WTC11 (cell line): ENCODE measurements at places on chromosomes 2 and 18.
A peak's percentile ranks its signal among the peaks of the same experiment; 100 is the strongest.

DNA sequence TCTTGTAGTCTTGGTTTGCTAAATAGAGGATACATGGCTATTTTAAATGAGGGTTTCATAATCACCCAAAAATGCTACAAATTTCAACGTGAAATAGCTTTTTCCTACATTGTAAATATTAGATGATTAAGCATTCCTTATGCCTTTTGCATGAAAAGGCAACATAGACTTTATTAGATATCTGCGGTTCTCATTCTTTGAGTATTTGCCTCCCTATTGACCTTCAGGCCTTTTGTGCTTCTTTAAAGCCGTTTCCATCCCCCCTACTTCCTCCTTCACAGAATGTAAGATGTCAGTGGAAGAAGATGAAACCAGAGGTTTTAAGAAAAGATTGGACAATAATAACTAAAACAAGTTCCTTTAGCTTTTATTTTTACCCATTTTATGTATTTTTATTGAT is 144.1 kb downstream of the UBE2E3 start:
- H3K27me3 ChIP-seq: no peaks in the 10 kb centered on the region
- H3K4me3 ChIP-seq: no peak overlapping the region
- DNase-seq: no peak
- H3K4me1 ChIP-seq: peaks cover 12% of the 10 kb centered on the region
- no peak overlapping the region for H3K27ac ChIP-seq

- H3K36me3 ChIP-seq: no peaks in the 10 kb centered on the region
- peak overlapping the region; percentile 80 for H3K4me3 ChIP-seq
- peaks cover 31% of the 10 kb centered on the region for H3K4me1 ChIP-seq
- DNase-seq: peak; percentile 58
- peaks cover 79% of the 10 kb centered on the region for H3K27me3 ChIP-seq
- H3K27ac ChIP-seq: no peak overlapping the region
Observed at GRCh38 chr2:161239326-161240109, 68.7 kb upstream of the PSMD14 start.

- H3K27ac ChIP-seq: no peak overlapping the region
- no peaks in the 10 kb centered on the region for H3K27me3 ChIP-seq
- no peaks in the 10 kb centered on the region for H3K36me3 ChIP-seq
Observed at GRCh38 chr18:40088130-40088529, 1866.9 kb upstream of the PIK3C3 start.

DNA sequence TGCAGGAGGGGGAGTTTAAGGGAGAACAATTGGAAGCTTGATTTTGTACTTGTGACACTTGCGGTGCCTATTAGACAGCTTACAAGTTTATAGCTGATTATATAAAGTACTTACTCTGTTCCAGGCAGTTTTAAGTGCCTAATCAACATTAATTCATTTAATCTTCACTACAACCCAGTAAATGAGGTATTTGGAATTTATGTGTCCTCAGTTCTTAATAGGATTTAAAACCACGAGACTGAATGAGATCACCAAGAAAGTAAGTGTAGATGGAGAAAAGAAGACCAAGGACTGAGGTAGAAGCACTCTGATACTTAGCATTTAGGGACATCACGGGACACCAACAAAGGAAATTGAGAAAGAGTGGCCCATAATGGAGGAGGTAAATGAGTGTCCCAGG is 49.8 kb downstream of the ZC3H15 start:
- peaks cover 4% of the 10 kb centered on the region; the same call in 1 of the 2 replicates for H3K4me1 ChIP-seq
- H3K27me3 ChIP-seq: no peaks in the 10 kb centered on the region; the same call in 1 of the 2 replicates
- H3K36me3 ChIP-seq: no peaks in the 10 kb centered on the region
- DNase-seq: no peak
- no peak overlapping the region for H3K4me3 ChIP-seq

- H3K27me3 ChIP-seq: peaks cover 34% of the 10 kb centered on the region
- DNase-seq: no peak
- H3K36me3 ChIP-seq: peaks cover 26% of the 10 kb centered on the region
Observed at GRCh38 chr2:236847023-236847422, 238.7 kb upstream of the COPS8 start.

GRCh38 chr2:9617749-9618148 is 13.0 kb downstream of the YWHAQ start:
- H3K27me3 ChIP-seq: no peaks in the 10 kb centered on the region
- peaks cover 16% of the 10 kb centered on the region for H3K36me3 ChIP-seq
- no peak for DNase-seq
- H3K27ac ChIP-seq: no peak overlapping the region
- H3K4me1 ChIP-seq: peaks cover 47% of the 10 kb centered on the region

DNA sequence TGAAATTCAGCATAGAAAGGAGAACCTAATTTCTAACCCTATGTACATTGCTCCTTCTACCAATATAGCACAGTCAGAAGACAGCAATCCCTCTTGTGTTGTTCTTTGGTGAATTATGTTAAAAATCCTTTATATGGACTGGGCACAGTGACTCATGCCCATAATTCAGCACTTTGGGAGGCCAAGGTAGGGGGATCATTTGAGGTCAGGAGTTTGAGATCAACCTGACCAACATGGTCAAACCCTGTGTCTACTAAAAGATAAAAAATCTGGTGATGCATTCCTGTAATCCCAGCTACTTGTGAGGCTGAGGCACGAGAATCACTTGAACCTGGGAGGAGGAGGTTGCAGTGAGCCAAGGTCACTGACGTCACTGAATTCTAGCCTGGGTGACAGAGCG is 195.6 kb downstream of the TMX3 start:
- no peak for DNase-seq
- H3K4me1 ChIP-seq: peaks cover 20% of the 10 kb centered on the region
- no peaks in the 10 kb centered on the region for H3K27me3 ChIP-seq
- H3K36me3 ChIP-seq: no peaks in the 10 kb centered on the region
- H3K4me3 ChIP-seq: no peak overlapping the region

- peak overlapping the region; percentile 81 for H3K27ac ChIP-seq
- H3K36me3 ChIP-seq: peaks cover 66% of the 10 kb centered on the region
- H3K4me1 ChIP-seq: peaks cover 73% of the 10 kb centered on the region
- no peak for DNase-seq
- H3K4me3 ChIP-seq: no peak overlapping the region
Observed at GRCh38 chr2:63855418-63856302, 14.0 kb downstream of the UGP2 start.

GRCh38 chr2:169091761-169092519 is 22.6 kb downstream of the DHRS9 start:
- DNase-seq: no peak
- no peak overlapping the region for H3K27ac ChIP-seq
- no peaks in the 10 kb centered on the region for H3K36me3 ChIP-seq
- H3K4me1 ChIP-seq: peaks cover 8% of the 10 kb centered on the region
- peaks cover 5% of the 10 kb centered on the region for H3K27me3 ChIP-seq
- H3K4me3 ChIP-seq: no peak overlapping the region

DNA sequence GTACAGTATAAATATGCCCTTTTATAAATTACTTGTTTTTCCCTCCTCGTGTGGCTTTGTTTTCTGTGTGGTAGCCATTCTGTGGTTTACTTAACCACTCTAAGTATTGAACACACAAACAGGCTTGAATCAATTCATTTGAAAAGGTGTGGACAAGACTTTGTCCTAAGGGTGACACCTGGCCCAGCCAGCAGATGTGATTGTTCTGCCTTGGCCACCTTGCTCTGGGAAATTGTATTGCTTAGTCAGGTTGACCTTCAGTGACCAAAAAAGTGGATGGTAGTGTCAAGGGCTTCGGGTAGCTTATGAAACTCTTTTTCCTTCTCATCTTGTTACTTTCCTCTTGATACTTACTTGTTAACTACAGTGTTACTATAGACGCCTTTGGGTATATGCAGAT is 61.9 kb downstream of the DGKD start:
- H3K4me1 ChIP-seq: peaks cover 34% of the 10 kb centered on the region
- H3K27me3 ChIP-seq: no peaks in the 10 kb centered on the region
- H3K36me3 ChIP-seq: peaks cover 13% of the 10 kb centered on the region
- H3K4me3 ChIP-seq: no peak overlapping the region
- DNase-seq: no peak

DNA sequence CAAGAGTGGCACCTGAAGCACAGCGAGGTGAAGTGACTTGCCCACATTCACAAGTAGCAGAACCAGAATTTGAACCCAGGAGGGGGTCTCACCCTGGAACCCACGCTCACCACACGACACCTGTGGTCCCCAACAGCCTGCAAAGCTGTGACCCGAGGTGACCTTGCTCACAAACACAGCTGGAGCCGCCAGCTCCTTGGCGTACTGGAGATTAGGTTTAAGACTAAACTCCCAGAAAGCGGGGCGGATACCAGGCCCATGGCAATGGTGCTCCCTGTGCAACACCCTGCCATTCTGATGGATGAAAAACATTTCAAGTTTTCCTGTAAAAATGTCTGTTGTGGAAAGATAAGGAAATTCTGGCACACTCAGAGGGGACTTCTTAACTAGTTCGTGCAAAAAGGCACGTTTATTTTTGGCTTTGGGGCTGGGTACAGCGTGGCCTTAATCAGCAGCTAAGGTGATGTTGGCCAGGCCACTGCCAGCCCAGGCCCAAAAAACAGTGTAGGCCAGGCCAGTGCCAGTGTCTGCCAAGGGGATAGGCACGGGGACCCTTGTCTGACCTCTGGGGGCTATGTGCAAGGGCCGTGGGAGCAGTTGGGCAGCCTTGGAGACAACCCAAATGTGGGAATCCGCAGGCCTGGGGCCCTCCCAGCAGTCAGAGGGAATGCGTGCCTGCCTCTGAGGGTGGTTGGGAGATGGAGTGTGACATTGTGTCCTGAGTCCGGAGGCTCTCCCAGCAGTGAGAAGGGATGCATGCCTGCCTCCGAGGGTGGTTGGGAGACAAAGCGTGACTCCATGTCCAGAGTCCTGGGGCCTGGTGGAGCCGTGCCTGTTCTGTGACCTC is 185.0 kb upstream of the HS6ST1 start:
- no peaks in the 10 kb centered on the region for H3K36me3 ChIP-seq
- H3K27ac ChIP-seq: no peak overlapping the region
- no peak overlapping the region for H3K4me3 ChIP-seq
- H3K4me1 ChIP-seq: no peaks in the 10 kb centered on the region
- DNase-seq: no peak
- no peaks in the 10 kb centered on the region for H3K27me3 ChIP-seq

DNA sequence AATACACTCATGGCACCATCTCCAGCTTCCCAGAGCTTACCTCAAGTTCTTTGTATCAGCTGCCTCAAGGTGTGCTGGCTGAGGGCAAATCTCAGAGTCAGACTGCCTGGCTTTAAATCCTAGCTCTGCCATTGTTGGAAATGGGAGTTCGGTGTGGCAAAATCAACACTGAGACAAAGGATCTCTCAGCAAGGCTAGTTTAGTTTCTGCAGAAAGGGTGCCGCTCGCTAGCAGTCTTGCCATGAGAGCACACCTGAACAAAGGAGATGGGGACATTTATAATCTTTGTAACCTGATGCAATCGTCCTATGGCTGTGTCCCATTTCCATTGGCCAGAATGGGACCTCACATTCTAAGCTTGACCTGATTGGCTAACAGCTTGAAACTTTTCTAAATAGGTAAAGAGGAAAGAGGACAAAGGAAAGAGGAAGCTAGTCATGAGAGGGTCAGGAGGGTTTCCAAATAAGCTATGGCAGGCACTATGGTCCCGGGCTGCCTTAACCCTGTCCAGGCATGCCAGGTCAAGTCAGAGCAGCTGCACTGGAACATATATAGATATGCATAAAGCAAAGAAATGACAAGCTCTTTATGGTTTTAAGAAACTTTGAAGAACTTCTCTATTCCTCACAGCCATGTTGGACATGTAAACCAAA is 4.3 kb upstream of the UBE2F start:
- DNase-seq: no peak
- peaks cover 5% of the 10 kb centered on the region for H3K27me3 ChIP-seq
- peaks cover 1% of the 10 kb centered on the region for H3K4me1 ChIP-seq

- DNase-seq: peak; percentile 54
- no peak overlapping the region for H3K4me3 ChIP-seq
- H3K4me1 ChIP-seq: no peaks in the 10 kb centered on the region
- H3K27ac ChIP-seq: no peak overlapping the region
Observed at GRCh38 chr2:29841386-29842004, 79.9 kb downstream of the ALK start.

DNA sequence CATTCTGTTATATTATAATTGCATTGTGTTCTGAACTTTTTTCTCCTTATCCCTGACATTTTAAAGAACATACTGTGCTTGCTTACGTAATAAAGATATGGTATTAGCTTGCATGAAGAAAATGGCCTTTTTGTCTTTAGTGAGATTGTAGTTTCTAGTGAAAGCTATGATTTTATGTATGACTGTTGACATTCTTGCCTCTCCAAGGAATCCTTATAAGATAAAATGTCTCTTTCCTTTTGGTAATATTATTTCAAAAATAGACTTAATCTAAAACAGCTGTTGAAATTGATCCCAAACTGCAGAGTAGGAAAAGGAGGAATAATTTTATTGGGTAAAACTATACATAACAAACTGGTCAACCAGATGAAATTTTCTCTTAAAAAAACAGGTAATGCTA is 40.8 kb upstream of the CCDC102B start:
- H3K4me1 ChIP-seq: no peaks in the 10 kb centered on the region
- DNase-seq: no peak
- H3K27ac ChIP-seq: no peak overlapping the region
- H3K27me3 ChIP-seq: peaks cover 2% of the 10 kb centered on the region; the same call in 1 of the 2 replicates
- H3K4me3 ChIP-seq: no peak overlapping the region

DNA sequence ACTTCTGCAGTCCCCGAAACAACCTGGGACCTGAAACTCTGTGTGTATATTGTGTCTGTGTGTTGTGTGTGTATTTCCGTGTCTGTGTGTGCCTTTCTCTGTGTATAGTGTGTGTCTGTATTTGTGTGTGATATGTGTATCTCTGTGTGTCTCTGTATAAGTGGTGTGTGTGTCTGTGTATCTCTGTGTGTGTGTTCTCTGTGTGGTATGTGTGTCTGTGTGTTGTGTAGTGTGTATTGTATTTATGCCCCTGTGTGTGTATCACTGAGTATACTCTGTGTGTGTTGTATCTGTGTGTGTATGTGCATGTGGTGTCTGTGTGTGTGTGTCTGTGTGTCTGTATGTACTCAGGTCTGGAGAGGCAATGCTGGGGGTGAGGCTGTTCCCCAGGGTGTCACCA is 11.6 kb downstream of the CASP8 start:
- no peak overlapping the region for H3K4me3 ChIP-seq
- H3K4me1 ChIP-seq: no peaks in the 10 kb centered on the region
- H3K36me3 ChIP-seq: no peaks in the 10 kb centered on the region
- no peak for DNase-seq
- H3K27me3 ChIP-seq: no peaks in the 10 kb centered on the region

GRCh38 chr2:234615643-234616356 is 118.9 kb upstream of the ARL4C start:
- no peak overlapping the region for H3K4me3 ChIP-seq
- DNase-seq: no peak

GRCh38 chr2:1594373-1595171 is 149.7 kb downstream of the PXDN start:
- no peak for DNase-seq
- peaks cover 30% of the 10 kb centered on the region for H3K4me1 ChIP-seq
- H3K36me3 ChIP-seq: no peaks in the 10 kb centered on the region; the same call in 1 of the 2 replicates
- H3K27ac ChIP-seq: peak overlapping the region; percentile 87
- no peaks in the 10 kb centered on the region for H3K27me3 ChIP-seq
- no peak overlapping the region for H3K4me3 ChIP-seq

- H3K27ac ChIP-seq: no peak overlapping the region
- H3K27me3 ChIP-seq: peaks cover 6% of the 10 kb centered on the region
- DNase-seq: no peak
- H3K4me1 ChIP-seq: no peaks in the 10 kb centered on the region
Observed at GRCh38 chr2:143489145-143489544, 359.9 kb downstream of the ARHGAP15 start.

- no peak for DNase-seq
- H3K36me3 ChIP-seq: no peaks in the 10 kb centered on the region
- H3K4me1 ChIP-seq: peaks cover 34% of the 10 kb centered on the region
- H3K27me3 ChIP-seq: peaks cover 21% of the 10 kb centered on the region
- no peak overlapping the region for H3K4me3 ChIP-seq
Observed at GRCh38 chr2:26974352-26974751, 3.9 kb downstream of the MAPRE3 start.
